Glutamatergic neuron (in vitro differentiated cells): ENCODE measurements at places on chromosomes 5 and 9. TPM values are rescaled to one million over a fixed set of nuclear protein-coding genes. Genes with fewer than 3 reads are reported as not detected.
A peak's percentile ranks its signal among the peaks of the same experiment; 100 is the strongest.

DNA sequence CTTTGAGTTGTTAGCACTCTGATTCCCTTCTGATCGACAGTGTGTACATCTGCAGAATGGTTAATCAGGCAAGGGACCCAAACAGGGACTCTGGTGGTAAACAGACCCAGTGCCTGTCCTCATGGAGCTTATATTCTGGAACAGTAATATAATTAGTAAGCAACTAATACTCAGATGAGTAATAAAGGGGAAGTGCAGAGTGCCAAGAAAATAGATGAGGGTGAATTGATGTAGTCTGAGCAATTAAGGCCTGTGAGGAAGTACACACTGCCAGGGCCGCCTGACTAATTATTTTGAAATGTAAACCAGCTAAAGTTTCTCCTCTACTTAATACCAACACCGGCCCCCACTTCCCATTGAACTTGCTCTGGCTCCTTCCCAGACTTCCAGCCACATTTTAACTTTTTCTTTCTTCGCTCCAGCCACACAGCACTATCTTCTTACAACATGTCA, 4.2 kb downstream of the DHX29 start:
- H3K27me3 ChIP-seq, result no peaks in the 10 kb centered on the region
- DNase-seq, result no peak
- no peaks in the 10 kb centered on the region for H3K36me3 ChIP-seq

DNA sequence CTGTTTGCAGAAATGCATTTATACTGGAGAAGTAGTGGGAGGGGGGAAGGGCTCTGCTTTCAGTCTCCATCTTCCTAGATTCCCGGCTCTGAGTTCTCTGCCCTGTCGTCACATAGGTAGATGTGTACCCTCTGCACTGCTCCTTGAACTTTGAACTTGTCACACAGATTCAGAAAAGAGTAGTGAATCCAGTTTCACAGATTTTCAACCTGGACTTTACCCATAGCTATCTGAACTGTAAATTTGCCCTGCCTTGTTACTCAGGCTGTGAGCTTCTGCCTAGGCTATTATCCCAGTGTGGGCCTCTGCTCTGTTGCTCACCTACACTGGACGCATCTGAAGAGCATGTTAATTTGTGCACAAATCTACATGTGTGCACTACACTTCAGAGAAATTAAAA, 12.8 kb upstream of the C9orf152 start:
- peaks cover 9% of the 10 kb centered on the region for H3K36me3 ChIP-seq
- no peak overlapping the region for H3K4me3 ChIP-seq
- H3K4me1 ChIP-seq, result no peaks in the 10 kb centered on the region
- DNase-seq, result no peak
- no peak overlapping the region for H3K27ac ChIP-seq

DNA sequence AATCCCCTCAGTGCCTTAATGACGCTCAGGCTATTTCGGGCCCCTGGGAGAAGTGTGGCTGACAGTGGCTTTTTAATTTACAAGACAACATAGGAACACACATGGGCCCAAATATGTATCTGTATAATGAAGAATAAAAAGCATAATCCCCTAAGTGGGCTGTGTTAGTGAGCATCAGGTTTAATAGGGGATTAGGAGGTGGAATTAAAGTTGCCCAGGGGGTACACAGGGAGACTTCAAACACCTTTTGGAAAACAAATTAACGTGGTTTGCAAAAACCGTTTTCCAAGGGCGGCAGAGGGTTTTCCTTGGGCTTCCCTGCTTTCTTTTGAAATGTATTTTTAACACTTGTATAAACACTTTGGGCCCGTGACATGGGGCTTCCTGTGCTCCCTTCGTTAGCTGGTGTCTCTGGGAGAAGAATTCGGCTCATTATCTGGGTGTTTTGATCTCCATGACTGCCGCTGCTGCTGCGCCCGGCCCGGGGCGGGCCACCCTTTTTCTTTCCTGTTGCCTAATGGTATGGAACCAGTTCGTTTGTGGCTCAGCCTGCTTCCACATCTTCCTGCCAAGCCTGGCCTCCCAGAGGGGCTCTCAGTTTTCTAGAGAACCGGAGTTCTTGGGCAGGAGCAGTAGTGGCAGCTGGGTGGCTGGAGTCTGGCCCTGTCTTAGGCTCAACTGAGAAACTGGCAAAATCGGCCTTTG, 173.0 kb downstream of the MACROH2A1 start:
- peaks cover 2% of the 10 kb centered on the region for H3K4me1 ChIP-seq
- peak; percentile 12 for DNase-seq
- peaks cover 10% of the 10 kb centered on the region for H3K27me3 ChIP-seq
- no peak overlapping the region for H3K4me3 ChIP-seq
- peaks cover 5% of the 10 kb centered on the region for H3K36me3 ChIP-seq

DNA sequence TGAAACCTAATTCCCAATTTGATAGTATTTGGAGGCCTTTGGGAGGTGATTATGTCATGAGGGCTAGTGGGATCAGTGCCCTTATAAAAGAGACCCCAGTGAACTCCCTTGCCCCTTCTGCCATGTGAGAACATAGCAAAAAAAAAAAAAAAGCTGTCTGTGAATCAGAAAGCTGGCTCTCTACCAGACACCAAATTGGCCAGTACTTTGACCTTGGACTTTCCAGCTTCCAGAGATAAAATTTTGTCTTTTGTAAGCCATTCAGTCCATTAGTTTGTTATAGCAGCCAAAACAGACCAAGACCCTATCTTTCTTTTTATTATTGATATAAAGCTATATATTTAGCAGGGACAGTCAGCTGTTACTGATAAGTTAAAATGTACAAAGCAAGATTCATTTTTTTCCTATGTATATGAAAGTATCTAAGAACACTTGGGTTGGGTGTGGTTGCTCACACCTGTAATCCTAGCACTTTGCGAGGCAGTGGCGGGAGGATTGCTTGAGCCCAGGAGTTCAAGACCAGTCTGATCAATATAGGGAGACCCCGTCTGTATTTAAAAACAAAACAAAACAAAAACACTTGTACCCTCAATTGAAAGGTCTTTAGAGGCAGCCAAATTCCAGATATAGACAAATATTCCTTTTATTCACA, 8.1 kb upstream of the C5orf24 start:
- no peak overlapping the region for H3K27ac ChIP-seq
- no peaks in the 10 kb centered on the region for H3K36me3 ChIP-seq
- no peaks in the 10 kb centered on the region for H3K27me3 ChIP-seq
- no peaks in the 10 kb centered on the region for H3K4me1 ChIP-seq
- H3K4me3 ChIP-seq, result no peak overlapping the region

DNA sequence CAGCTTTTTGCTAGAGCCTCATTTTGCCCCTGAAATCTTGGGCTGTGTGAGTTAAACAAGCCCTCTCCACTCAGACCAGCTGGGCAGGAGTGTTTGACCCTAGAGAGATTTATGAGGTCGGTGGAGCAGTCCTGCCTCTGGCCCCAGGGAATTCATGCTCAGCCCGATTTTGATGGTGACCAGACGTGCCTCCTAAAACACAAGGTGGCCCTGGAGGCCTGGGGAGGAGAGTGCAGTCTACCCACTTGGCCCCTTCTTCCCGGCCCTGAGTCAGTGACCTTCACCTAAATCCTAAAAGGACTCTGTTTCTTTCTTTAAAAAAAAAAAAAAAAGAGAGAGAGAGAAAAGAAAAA, 86.6 kb upstream of the SAP30L start:
- H3K27me3 ChIP-seq, result peaks cover 4% of the 10 kb centered on the region
- peak overlapping the region; percentile 44 for H3K4me3 ChIP-seq
- H3K4me1 ChIP-seq, result peaks cover 26% of the 10 kb centered on the region
- H3K27ac ChIP-seq, result no peak overlapping the region
- peak; percentile 32 for DNase-seq

DNA sequence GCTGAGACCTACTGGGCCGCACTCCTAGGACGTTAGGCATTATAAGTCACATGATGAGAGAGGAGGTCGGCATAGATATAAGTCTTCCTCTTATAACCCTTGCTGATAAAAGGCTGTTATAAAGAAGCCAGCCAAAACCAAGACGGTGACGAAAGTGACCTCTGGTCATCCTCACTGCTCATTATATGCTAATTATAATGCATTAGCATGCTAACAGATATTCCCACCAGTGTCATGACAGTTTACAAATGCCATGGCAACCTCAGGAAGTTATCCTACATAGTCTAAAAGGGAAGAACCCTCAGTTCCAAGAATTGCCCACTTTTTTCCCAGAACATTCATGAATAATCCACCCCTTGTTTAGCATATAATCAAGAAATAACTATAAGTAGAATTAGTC, 222.4 kb downstream of the TLE1 start:
- H3K4me3 ChIP-seq, result no peak overlapping the region
- H3K27ac ChIP-seq, result no peak overlapping the region
- no peak for DNase-seq

GRCh38 chr5:158155811-158156505, 297.0 kb upstream of the CLINT1 start:
- H3K36me3 ChIP-seq, result no peaks in the 10 kb centered on the region
- peaks cover 2% of the 10 kb centered on the region for H3K4me1 ChIP-seq
- no peak for DNase-seq
- peaks cover 1% of the 10 kb centered on the region for H3K27me3 ChIP-seq

ABLIM3 gene
- 19.0 TPM for total RNA-seq

CAVIN4 gene
- 32.9 TPM for total RNA-seq

LCN9 gene
- not detected for total RNA-seq

PCDHB11 gene
- total RNA-seq, result 10.6 TPM
